ENCODE measurements at places on chromosomes 16 and 17.

GRCh38 chr17:54920819-54921218 lies 20.2 kb downstream of the TOM1L1 start:
- no peak for DNase-seq

- DNase-seq, result peak; percentile 62
Observed at GRCh38 chr17:77831474-77832179, 126.9 kb upstream of the TNRC6C start.

GRCh38 chr17:19945009-19945626 lies 32.5 kb downstream of the AKAP10 start:
- DNase-seq, result no peak

DNA sequence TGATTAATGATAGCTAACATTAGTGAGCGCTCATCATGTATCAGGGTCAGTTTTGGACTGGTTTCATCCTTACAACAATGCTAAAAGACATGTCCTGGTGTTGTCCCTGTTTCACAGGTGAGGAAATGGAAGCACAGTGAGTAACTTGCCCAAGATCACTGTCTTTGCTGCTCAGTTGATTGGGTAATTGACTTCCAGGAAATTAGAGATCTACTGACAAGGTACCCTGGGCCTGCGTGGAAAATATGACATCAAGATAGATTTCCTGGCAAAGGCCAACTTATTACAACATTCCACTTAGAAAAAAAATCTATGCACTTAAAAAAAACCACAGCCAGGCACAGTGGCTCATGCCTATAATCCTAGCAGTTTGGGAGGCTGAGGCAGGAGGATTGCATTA lies 96.3 kb downstream of the CYLD start:
- DNase-seq, result no peak

DNA sequence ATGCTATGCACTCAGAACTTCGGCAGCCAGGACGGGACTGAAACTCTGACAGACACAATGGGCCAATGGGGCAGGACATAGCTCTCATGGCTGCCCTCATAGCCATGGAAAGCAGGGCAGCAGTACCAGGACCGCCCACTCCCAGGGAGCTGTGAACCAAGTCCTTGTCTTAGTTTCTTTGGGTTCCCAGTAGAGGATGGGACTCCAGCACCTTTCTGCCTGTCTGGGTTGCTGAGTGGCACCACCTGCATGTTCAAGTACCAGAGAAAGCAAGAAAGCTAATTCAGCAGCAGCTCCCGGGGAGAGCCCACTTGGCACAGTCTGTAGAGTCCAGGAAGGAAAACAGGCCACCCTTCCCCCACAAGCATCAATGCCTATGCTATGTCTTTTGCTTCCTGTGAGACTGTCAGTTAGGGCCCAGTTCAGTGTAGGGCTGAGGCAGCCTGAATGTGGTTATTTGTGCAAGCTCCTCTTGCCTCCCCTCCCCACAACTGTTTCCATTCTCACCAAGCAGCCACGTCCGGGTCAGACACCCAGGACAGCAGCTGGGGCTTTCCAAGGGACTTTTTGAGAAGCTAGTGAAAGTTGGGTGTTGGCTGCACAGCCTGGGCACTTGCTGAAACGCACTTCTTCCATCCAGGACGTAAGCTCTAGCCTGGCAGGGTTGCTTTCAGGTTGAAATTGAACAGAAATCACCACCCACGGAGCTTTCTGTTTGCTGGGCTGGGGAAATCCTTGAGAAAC lies 7.8 kb downstream of the SUPT4H1 start:
- DNase-seq, result no peak
